ENCODE measurements at places on chromosomes 1 and 21.

DNA sequence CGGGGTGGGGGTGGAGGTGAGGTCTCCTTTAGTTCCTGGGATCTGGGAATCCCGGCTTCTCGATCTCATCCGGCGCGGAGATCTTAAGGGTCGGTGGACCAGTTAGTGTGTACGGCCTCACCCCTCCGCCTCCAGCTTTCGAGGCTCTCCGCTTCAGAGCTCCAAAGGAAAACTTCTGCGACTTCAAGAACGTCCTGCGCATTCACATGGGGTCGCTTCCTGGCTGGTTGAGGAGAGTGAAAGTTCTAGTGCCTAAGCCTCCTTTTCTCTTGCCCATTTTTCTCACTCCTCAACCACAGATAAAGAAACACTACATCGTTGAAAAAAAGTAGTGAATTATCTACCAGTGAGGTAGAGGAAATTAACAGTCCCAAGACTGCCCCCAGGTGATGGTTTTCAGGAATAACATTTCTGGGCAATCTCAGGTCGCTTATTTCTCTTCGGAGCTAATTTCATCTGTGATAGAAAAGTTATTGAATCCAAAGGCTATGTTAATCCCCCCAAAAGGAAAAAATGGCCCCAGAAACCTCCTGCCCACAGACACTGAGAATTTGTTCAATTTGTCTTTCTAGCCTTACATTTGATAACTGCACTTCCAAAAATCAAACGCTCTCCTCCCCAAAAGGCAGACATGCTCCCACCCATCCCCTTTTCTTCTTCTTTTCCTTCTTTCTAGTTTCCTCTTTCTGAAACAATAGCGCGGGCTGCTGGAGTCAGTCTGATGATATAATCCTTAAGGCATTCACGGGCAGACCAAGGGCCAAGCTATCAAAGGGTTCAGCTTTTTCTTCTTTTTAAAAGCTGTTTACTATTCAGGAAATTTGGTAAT is 20.6 kb upstream of the TBX15 start:
- no peak for DNase-seq

GRCh38 chr1:95852483-95853070 is 618.6 kb downstream of the RWDD3 start:
- no peak for DNase-seq

- no peak for DNase-seq
Observed at GRCh38 chr1:231936983-231937775, 310.6 kb downstream of the DISC1 start.

- no peak for DNase-seq
Observed at GRCh38 chr1:156933136-156933535, 12.7 kb downstream of the LRRC71 start.

GRCh38 chr1:169318536-169319244 is 48.9 kb downstream of the NME7 start:
- DNase-seq, result no peak

- peak; percentile 47 for DNase-seq
Observed at GRCh38 chr1:111739925-111740765, 950 bp upstream of the INKA2 start.

GRCh38 chr1:26932531-26932930 is 11.0 kb downstream of the NUDC start:
- no peak for DNase-seq

GRCh38 chr1:85628791-85629531 is 48.4 kb downstream of the CCN1 start:
- no peak for DNase-seq

- DNase-seq, result no peak
Observed at GRCh38 chr1:109164538-109164937, 49.2 kb upstream of the SARS1 start.

GRCh38 chr1:11429935-11430334 is 49.0 kb upstream of the DISP3 start:
- no peak for DNase-seq

- DNase-seq, result peak; percentile 74
Observed at GRCh38 chr1:22318279-22318981, 133.2 kb upstream of the ZBTB40 start.

GRCh38 chr1:49677706-49678105 is 346.0 kb downstream of the AGBL4 start:
- DNase-seq, result no peak

GRCh38 chr1:170316270-170316669 is 170.5 kb downstream of the NTMT2 start:
- no peak for DNase-seq

DNA sequence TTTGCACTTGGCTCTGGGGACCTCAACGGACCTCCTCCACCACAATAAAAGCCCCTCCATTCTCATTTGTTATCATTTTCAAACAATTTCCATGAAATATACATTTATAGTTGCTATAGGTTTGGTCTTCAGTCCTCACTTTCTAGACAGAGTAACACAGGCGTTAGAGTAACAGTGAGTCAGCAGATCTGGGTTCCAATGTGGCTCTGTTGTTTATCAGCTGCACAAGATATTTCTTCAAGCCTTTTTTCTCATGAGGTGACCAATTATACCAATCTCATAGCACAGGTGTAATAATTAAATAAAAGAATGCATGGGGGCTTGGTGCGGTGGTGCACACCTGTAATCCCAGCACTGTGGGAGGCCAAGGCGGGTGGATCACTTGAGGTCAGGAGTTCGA is 32.8 kb upstream of the PSMB2 start:
- no peak for DNase-seq

GRCh38 chr1:223010582-223011504 is 132.2 kb downstream of the TLR5 start:
- DNase-seq, result no peak

DNA sequence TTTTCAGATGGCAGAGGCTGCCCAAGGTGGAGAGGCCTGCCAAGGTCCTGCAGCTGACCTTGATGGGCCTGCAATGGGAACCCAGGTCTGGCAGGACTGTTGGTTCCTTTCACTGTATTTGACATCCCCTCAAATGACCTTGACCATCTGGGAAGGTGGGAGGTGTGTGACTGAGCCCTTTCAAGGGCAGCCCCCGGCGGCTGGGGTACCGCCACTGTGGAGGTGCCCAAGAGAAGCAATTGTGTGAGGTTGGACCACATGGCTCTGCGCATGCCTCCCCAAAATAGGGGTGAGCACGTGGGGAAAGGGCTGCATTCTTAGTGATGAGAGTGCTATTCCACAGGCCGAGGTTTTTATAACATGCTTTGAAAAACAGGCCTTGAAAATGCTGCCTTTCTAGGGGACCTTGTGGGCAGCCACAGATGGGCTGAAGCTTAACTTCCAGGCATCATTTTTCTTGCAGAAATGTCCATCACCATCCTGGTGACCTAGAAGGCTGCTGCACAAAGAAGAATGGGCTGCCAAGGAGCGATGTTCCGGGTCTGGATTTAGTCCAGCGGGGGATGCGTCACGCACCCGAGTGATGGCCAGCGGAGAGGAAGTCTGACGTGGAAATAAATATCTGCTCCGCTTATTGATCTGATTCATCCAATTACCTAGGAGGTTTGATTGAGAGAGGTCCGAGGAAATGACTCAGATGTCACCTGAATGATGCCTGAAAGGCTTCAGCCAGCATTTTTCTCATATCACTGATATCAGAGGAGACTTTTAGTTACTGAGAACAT is 16.5 kb upstream of the UTS2 start:
- DNase-seq, result no peak

- DNase-seq, result no peak
Observed at GRCh38 chr1:225848030-225848955, 33.9 kb downstream of the TMEM63A start.

GRCh38 chr1:202016811-202017748 is 6.7 kb downstream of the ELF3 start:
- DNase-seq, result no peak

DNA sequence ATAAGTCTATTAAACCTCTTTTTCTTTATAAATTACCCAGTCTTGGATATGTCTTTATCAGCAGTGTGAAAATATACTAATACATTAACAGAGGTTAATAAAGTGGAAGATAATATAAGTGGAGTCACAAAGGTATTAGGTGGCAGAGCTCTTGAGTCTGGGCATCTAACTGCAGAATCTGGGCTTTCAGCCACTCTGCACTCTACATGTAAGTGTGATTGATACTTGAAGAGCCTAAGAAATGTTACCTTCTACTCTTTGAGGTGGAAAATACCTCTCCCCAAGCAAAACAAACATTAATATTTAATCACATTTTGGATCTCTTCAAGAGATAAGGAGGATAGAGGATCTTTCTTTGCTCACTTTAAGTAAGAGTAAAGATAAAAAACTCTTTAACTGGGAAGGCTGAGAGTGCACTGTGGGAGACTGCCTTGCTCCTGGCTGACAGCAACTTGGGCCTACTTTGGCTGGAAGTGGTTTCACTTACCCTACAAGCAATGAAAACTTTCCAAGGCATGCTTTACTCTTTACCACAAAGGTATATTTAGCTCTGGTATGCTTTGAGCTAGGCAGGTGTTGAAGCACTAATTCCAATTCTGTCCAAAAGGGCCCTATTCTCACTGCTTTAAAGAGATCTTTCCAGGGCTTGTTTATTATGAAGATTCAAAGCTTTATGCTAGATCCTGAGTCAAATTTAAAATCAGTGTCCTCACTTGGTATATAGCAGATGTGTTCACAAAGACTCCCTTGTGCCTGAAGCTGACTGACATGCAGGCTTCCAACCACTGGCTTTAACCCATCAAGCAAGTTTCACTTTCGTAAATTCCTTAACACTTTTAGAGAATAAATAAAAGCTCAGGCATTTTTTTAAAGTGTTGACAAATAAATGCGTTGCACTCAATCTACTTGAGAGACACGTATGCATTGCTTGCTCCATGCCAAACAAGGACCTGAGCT is 245.3 kb upstream of the ZP4 start:
- DNase-seq, result no peak

DNA sequence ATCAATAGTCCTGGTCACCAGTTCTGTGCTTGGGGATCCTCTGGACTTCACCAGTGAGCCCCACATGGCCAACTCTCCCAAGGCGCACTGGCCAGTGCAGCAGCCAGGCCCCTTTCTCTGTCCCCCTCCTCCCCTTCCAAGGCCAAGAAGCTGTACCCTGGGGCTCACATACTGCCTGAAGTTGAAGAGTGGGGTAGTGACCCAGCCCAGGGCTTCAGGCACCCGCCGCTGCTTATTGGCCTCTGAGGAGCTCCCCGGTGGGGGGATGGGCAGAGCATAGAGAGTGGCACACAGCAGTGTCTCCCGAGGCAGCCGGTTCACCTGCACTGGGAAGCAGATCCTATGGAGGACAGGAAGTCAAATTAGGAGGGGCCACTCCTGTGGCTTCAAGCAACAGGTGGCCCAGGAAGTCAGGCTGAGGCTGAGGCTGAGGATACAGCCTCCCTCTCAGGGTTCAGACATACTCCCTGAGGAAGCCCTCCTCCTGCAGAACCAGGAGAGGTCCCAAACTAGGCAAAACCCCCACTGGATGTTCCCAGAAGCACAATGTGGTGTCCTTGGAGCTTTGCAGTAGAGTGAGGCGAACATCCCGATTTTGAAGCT is 38.2 kb upstream of the PPP1R15B start:
- DNase-seq, result no peak

- no peak for DNase-seq
Observed at GRCh38 chr1:114707604-114708003, 9.0 kb downstream of the NRAS start.

GRCh38 chr21:34509151-34509550 is 2.9 kb downstream of the KCNE1 start:
- no peak for DNase-seq

GRCh38 chr1:47568763-47569162 is 130.9 kb downstream of the FOXD2 start:
- DNase-seq, result no peak

GRCh38 chr1:214380986-214381695 is 100.2 kb downstream of the SMYD2 start:
- DNase-seq, result no peak

GRCh38 chr1:206803221-206803730 is 31.0 kb upstream of the IL10 start:
- DNase-seq, result no peak

DNA sequence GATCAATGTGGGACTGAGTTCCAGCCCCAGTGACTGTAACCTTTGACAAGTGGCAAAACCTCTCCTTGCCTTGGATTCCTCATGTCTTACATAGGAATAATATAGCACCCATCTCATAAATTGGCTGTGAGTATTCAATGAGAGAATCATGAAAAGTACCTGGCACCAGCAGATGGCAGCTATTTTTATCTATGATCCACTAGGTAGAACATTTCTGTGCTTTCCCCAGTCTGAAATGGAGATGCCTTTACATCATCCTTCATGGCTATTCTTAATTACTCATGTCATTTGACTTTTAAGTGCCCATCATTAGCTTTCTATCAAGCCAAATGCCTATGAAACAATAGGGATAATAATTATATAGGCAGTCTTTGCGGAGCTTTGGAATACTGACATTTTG is 130.1 kb downstream of the TGFB2 start:
- no peak for DNase-seq

- DNase-seq, result peak; percentile 76
Observed at GRCh38 chr1:66696771-66697170, 55.5 kb upstream of the DYNLT5 start.

- no peak for DNase-seq
Observed at GRCh38 chr1:3430820-3431219, 23.6 kb upstream of the ARHGEF16 start.

DNA sequence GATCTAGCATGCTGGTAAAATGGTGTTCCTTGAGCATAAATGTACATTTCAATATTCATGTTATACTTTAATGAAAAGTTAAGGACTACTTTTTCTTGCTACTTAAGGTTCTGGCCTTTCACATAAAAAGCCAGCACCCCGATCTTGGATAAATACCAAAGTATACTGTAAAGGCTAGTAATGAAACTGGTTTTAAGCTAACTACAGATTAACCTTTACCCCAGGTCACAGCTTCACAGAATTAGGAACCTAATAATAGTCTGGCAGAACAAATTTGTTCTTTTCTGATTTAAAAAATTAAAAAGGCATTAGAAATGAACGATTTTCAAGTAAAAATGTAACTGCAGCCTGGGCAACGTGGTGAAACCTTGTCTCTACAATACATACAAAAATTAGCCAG is 23.5 kb downstream of the DIPK1A start:
- no peak for DNase-seq

DNA sequence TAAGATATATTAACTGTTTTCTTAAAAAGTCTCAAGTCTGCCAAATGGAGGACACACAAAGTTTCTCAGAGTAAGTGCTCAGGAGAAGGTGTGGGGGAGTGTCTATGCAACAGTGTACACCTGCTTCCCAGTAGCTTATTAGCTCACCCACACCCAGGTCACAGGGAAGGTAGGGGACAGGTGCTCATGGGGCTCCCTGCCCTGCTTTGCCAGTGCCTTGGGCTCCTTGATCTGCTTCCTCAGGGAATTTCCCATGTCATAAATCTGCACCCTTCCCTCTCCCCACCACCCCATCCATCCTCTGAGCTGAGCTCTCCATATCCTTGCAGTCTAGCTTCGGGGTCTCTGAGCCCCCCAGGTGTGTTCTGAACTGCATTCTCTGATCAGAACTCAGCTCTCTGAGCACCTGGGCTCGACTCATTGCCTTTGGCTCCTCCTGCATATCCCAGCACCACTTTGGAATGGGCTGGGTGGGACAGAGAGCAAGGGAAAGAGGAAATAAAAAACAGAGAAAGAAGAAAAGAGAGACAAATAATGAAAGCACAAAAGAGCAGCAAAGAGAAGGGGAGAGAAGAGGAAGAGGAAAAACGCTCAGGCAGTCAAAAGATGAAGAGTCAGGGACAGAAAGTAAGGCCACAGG is 87.0 kb upstream of the ATP1B1 start:
- no peak for DNase-seq

All from DMS79 (cell line).